ENCODE measurements at places on chromosomes 5 and 9.

- DNase-seq = no peak
These were observed 5.1 kb downstream of the RGS14 start for GRCh38 chr5:177362610-177363507.

GRCh38 chr9:10268531-10269485 is 344.0 kb downstream of the PTPRD start:
- DNase-seq = no peak

- DNase-seq = no peak
These were observed 331.1 kb downstream of the TMEM38B start for GRCh38 chr9:106025453-106025852.

- no peak for DNase-seq
These were observed 73.7 kb downstream of the RCL1 start for GRCh38 chr9:4866239-4866969.

GRCh38 chr9:11686733-11687132 is 1006.5 kb upstream of the TYRP1 start:
- no peak for DNase-seq

GRCh38 chr9:129587487-129588262 is 33.2 kb downstream of the C9orf50 start:
- DNase-seq = no peak

DNA sequence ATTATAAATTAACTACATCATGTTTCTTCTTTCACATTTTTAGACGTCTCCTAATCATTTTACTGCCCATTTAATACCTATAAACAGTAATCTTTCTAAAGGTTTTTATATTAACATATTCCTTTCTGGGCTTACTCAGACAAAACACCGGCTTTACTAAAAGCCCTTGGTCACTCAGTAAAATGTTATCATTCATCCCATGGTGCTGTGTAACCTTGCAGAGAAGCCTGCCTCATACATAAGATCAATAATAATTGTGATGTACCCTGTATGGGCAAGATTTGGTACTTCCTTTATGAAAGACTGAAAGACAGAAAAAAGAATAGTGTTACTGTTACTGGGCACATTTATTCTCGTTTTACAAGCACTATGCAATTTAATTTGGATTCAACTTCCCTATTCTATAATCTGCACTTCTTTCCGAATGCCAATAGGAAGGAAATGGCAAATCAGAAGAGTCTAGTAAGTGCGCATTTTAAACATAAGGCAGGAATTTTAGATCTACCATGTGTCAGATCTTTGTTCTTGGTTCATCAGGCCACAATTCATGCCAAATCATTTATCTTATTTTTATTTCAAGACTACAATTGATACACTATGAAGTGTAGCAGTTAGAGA is 522.2 kb downstream of the CSNK1G3 start:
- no peak for DNase-seq

DNA sequence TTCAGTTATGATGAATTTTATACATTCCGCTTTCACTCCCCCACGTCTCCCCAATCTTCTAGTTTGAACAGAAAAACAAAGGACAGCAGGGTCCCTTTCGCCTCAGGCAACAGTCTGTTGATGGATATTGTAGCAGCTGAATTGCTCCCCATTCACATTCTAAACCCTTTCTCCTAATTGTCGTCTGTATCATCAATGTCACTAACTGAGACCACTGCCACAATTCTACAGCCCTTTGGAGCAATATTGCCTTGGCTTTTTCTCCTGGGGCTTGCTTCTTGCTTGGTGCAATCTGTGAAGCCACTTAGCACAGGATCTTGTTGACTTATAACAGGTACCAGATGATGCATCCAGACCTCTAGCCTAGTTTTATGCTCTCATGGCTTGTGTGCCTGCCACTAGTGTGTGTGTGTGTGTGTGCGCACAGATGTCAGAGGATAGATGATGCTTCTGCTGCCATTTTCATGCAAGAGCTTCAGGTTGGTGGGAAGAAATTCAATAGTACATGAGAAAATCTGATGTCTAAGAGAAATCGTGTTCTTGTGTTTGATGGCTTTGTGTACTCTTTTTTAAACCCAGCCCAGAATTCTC is 195.2 kb upstream of the ISL1 start:
- DNase-seq = no peak

DNA sequence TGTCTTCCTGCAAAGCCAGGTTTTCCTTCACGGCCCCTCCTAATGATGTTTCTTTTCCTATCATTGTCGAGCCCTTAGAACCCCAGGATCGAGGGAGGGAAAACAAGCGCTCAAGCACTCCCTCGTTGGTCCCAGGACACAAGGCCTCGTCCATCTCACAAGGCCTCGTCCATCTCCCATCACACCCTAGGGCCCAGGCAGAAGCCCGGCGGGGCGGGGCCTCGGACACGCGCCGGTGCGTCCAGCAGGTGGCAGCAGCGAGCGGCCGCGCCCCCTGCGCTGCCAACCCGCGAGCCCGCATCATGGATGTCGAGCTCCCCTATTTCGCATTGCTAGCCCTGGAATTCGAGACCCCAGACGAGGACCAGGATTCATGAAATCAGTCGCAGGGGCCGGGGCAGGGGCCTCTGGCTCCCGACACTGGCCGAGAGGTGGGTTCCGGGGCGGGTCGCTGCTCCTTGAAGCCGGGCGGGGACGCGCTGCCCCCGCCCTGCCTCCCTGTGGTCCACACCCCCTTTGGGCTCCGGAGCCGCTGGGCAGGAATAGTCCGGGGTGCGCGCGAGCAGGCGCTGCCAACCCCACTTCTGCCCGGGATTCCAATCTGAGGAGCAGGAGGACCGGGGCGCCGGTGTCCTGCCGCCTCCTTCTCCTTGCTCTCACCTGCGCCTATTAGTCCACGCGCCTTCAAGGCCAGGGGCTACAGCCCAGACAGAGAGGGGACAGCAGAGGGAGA is at the start of gene ABLIM3:
ABLIM3 (plus strand) TSS at position 270 of the 733 bp plus-strand sequence. CDS start 603 bp downstream, outside the sequence.
- DNase-seq = peak; percentile 57

DNA sequence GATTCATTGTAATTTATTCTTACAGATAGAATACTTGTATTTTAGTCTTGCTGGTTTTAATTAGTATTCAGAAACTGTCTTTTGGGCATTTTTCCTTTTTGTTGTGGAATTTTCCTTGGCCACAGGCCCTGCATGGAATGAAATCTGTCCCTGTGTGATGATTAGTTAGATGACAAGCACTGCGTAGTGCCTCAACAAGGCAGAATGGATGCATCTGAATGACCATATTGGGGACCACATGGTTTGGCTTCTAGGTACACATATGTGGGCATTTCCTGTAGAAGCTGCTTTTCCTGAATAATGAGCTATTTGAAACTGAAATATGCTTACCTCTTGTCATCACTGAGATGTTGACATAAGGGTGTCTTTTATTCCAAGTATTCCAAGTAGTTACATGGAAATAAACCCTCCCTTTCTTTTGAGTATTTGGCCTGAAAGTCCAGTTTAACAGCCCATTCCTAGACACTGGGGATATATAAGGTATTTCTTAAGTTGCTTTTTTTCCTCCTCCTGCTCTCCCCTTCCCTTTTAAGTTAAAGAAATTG is 147.3 kb downstream of the YTHDC2 start:
- DNase-seq = no peak

- peak; percentile 62 for DNase-seq
These were observed 97.5 kb downstream of the COL5A1 start for GRCh38 chr9:134738869-134739659.

DNA sequence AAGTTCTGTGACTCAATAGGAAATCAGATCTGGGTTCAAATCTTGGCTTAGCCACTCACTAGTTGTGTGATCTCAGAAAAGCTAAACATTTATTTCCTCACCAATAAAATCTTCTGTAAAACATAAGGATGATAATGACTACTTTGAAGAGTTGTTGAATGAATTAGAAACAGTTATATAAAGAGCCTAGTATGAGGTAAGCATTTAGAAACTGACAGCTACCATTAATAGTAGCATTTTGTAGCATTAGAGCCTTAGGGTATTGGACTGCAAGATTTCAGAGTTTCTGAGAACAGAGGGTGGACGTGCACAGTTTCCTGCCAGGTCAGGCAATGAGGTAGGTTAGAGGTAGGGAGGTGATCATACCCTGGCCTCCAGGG is 293.2 kb downstream of the CWC27 start:
- DNase-seq = no peak

- DNase-seq = no peak
These were observed 83.0 kb downstream of the GRIA1 start for GRCh38 chr5:153573326-153574033.

DNA sequence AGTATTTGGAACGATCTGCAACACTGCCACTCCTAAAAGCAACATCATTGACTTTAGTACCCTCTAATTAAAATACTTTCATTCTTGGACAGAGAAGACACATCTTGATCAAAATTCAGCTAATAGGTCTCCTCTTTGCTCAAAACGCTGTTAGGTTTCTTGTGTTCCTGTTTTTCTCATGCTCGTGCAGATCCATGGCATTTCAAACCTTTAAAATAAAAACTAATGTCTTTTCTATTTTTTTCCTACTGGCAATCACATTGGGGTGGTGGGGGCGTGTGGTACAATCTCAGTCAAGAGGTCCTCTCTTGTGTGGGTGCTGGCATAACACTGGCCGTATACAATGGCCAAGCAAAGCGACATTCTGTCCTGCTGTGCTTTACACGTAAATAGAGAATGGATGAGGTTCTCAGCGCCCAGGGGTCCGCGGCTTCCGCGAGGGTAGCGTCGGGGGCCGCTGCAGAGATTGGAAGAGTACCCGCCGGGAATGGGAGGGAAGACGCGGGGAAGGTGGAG is 315 bp upstream of the GPR150 start:
- DNase-seq = no peak

DNA sequence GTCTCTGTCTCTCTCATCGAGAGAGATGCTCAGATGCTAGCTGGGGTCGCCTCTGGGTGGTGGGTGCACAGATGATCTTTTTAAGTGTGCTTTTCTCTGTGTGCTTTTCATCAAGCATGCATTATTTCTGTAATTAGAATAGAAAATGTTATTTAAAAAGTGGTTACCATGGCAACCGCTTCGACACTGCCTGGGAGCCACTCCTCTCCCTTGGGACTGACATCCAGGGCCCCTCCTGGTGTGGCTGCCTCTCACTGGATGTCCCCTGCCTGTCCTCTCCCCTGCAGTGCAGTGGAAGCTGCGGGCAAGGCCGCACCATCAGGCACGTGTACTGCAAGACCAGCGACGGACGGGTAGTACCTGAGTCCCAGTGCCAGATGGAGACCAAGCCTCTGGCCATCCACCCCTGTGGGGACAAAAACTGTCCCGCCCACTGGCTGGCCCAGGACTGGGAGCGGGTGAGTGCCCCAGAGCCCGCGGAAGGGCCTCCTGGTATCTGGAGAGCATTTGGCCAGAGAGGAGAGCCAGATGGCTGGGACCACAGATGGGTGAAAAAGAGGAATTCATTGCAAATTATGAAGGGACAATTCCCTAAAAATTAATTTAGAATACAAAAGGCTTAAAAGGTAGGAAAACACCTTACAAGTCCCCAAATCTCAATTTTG is 34.7 kb downstream of the ADAMTSL2 start:
- no peak for DNase-seq

DNA sequence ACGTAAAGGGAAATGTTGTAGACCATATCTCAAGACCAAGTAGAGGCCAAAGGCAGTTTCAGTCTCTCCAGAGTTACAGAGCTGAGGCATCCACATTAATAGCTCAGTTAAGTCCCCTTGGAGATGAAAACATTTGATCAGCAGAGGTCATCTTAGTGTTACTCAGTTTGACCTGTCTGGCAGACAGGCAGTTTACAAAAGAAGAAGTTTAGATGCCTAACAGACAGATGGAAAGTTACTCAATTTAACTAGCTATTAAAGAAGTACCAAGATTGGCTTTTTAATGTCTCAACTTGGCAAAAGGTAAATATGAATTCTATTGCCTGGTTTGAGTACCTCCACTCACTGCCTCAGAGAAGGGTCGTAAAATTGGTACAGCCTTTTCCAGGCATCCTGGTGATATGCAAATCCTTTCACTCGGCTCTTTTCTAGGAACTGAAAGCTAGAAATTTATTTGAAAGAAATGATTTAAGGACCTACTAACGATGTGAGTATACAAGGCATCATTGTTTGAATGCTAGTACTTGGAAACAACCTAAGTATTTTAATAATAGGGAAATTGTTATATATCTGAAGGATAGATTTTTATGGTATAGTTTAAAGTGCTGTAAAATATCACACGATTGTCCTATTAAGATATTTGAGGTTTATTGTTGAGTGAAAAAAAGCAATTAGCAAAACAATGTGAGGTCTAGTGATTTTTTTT is 14.8 kb downstream of the ACO1 start:
- no peak for DNase-seq

DNA sequence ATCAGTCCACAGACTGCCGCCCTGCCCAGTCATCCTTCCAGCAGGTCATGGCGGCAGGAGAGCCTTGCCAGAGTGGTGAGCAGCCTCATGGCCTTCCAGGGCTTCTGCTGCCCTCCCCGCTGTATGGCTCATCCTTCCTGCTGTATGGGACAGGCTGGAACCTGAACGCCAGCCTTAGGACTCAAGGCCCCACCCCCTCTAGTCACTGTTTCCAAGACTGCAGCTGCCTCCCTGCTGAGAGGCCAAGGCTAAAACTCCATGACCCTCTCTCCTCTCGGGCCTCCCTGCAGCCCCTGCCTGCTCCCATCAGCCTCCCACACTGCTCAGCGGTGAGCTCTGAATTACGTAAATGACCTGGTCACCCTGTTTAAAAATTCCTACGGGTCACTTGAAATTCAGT is 227.5 kb downstream of the AGTPBP1 start:
- no peak for DNase-seq

DNA sequence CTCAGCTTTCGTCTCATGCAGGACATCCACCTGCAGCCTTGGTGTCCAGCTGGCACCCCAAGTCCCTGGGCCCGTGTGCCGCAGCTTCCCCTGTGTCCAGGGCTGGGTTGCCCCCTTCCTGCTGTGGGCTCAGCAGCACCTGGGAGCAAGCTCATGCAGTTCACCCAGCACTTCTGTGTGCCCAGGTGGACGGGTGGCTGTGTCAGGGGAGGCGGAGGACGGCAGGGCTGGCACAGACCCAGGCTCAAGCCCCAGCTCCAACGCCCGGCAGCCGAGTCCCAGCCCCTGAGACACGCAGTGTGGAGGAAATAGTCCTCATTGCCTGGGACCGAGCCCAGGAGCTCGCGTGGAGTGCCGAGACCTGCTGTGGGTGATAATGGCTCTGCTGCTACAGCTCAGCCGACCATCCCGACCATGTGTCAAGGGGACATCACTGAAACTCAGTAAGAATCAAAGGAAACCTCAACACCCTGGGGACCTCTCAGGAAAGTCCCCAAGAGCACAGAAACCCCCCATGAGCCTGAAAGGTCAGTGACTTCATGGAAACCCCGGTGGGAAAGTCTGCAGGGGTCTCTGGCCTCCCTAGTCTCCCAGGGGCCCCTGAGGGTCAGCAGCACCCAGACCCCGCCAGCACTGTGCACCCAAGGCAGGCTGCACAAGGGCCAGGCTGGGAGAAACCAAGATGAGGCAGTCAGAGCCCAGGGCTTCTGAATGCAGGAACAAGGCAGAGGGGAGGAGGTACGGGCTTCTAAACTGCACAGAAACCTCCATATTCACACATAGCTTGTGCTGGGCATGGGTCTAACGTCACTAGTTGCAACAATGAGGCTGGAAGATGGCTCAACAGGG is 38.8 kb downstream of the LPCAT1 start:
- no peak for DNase-seq

DNA sequence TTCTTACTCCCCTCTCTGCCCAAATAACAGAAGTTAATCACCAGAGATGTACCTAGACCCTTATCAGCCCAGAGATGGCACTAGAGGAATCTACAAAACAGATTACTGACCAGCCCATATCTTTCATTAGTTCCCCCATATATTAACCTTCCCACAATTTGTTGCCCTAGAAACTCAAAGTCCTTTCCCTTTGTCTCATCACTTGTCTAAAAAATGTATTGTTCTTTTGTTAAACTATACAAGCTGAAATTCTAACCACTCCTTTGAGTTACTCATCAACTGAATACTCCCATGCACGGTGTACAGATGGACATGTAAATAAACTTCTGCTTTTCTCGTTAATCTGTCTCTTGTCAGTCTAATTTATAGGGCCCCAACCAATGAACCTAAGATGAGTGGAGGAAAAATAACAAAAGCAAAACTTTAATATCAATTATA is 130.9 kb downstream of the CCDC192 start:
- no peak for DNase-seq

Data from RCC 7860 (cell line).